Memory B cell (primary cell): ENCODE measurements at places on chromosomes 6 and 20.

- DNase-seq: no peak
Observed at GRCh38 chr20:25037288-25038102, 20.4 kb downstream of the ACSS1 start.

GRCh38 chr6:98627129-98627775, 207.1 kb upstream of the POU3F2 start:
- DNase-seq: no peak

- DNase-seq: no peak
Observed at GRCh38 chr20:56463428-56463827, 5.0 kb upstream of the RTF2 start.

DNA sequence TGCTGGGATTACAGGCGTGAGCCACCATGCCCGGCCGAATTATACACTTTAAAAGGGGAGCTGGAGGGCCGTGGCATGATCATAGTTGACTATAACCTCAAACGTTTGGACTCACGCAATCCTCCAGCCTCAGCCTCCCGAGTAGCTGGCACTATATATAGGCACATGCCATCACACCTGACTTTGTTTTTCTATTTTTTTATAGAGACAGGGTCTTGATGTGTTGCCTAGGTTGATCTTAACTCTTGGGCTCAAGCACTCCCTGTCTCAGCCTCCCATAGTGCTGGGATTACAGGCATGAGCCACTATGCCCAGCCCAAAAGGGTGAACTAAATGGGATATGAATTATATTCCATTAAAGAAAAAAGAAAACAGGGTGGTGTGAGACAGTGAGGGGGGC, 7.8 kb downstream of the PTGIS start:
- no peak for DNase-seq

- DNase-seq: peak; percentile 44
Observed at GRCh38 chr6:166958926-166959861, 2.8 kb upstream of the RNASET2 start.

DNA sequence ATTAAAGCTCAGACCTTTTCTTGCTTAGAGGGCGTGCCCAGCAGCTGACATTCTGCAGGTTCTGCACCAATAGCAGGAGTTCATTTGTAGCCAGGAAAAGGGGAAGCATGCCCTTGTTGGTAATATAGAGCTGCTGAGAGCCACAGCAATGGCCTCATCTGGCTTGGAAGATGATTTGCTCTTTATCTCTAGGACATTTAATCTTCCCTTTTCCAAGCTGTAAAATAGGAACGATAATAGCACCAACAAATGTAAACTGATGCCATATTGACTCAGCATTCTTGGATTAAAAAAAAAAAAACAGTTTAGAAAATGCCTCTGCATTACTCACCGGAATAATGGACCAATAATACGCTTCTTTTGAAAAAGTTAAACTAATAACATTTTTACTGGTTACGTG, 93.4 kb upstream of the SLC2A12 start:
- DNase-seq: no peak

DNA sequence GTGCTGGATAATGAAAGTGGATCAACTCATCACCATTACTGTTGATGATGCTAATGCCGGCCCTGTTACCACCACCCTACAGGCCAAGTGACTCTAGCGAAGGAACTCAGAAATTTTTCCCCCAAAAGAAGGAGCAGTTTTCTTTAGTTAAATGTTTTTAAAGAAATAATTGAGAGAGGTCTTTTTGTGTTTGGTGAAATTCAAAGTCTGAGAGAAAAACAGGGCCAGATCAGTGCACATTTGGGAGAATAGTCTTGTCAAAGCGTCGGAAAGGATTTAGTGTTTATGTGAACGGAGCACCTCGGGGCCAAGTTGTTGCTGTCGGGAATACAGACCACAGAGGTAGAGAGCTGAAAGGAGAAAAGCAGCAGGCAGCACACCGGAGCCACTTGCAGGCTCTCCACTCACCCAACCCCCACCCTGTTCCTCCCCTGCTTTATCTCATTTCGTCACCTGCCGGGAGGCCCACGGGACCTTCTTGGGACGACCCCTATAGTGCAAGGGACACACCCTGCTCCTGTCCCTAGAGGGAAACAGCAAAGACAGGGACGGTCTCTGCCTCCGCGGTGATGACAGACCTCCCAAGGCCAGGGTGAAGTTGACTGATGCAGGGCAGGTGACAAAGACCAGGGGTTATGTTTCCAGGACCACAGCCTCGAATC, 6.8 kb downstream of the TFAP2B start:
- no peak for DNase-seq

DNA sequence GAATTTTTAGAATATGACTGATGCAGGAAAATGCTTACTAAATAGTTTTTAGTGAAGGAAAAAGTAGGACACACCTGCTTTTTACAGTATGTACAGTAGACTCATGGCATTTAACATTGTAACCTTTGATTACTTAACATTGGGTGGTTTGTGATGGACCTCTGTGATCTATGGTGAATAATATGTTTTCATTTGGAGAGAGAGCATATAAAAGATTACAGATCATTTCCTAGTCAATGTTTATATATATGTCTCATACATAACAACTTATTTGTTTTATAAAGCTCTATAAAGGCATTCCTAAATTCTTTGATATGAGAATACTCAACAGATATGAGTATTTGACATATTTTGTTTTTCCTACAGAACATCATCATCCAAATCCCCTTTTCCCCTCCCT, 129.3 kb upstream of the PDE7B start:
- no peak for DNase-seq

DNA sequence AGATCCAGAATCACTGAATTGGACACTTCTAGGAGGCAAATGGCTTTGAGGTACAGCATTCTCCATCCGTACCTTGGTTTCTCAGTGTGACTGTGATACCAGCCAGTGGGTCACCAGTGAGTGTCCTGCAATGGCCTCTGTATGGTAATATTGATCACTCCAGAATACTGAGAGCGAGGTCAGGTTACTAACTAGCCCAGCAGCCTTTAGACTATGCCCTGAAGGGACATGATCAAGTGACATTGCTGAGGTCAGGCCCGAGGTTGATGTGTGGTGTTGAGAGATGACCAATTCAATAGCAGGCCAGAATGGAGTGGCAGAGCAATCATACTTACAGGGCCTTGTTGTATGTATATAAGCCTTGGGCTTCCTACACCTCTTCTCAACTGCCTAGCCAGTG, 476.0 kb downstream of the KHDRBS2 start:
- DNase-seq: no peak

GRCh38 chr6:34414999-34415858, 10.6 kb downstream of the RPS10 start:
- peak; percentile 27 for DNase-seq

DNA sequence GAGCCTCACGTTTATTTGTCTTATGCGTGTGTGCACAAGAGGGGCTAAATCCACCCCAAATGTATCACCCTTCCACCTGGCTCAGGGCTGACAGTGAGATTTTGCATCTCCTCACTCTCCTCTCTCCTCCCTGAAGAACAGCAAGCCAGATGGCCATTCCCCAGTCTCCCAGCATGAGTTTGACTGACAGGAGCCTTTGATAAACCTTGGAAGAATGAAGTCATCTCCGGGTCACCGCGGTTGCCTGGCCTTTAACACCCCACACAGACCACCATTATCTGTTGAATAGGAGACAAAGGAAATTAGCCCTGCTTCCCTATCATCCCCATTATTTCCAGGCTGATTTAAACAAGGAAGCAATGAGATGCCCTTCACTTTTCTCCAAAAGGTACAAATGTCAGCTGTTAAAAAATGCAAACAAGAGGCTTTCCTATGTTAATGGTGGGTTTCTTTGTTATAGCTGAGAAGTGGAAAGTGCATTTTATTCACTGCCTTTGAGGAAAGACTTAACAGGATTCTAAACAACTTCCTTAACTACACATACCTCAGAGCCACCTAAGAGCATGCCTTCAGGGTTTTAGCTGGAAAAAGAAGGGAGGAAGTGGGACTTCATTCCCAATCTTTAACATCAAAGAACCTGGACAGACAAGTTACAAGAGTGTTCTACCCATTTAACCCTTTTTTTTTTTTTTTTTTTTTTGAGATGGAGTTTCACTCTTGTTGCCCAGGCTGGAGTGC, 524.8 kb upstream of the ID4 start:
- DNase-seq: no peak

DNA sequence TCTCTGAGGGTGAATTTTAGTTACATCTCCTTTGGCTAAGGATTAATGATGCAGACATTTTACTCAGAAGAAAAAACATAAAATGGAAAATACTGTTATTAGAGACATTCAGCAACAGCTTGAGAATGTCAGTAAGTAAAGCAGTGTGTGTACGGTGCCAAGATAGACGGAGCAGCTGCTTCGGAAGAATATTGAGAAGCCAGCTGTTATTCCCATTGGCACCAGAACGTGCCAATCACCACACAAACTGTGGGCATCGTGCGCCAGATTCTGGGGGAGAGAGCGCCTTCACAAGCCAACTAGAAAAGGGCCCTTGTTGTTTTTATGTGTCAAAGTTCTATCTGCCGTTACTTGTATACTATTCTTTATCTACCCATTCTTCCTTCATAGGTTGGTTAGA, 163.4 kb downstream of the MTFR2 start:
- DNase-seq: no peak

- DNase-seq: no peak
Observed at GRCh38 chr6:127690092-127690491, 113.1 kb downstream of the C6orf58 start.

- no peak for DNase-seq
Observed at GRCh38 chr6:44278774-44279697, 8.8 kb downstream of the TMEM151B start.

DNA sequence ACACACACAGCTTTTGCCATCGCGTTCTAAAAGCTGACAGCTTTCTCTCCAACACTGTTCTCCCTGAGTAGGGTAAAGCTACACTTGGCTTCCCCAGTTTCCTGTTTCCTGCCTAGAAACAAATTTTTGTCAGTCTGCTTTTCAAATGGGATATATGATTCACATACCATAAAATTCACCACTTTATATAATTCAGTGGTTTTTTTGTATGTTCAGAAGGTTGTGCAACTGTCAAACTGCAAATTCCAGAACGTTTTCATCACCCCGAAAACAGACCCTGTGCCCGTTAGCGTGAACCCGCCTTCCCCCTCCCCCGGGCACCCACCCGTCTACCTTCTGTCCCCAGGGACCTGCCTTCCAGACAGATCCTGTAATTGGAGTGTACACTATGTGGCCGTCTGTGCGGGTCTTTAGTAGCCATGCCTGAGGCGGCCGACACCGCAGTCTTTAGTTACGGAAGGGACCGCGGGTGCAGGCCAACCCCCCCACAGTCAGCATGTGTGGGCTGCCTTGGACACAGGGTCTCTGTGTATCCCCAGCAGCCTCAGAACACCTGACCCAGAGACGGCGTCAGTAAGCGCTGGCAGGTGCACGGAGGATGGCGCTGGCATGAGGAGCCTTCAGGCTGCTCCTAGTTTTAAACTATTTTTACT, 16.6 kb downstream of the HRH3 start:
- no peak for DNase-seq

- DNase-seq: no peak
Observed at GRCh38 chr20:2299301-2299700, 3.5 kb downstream of the TGM3 start.

DNA sequence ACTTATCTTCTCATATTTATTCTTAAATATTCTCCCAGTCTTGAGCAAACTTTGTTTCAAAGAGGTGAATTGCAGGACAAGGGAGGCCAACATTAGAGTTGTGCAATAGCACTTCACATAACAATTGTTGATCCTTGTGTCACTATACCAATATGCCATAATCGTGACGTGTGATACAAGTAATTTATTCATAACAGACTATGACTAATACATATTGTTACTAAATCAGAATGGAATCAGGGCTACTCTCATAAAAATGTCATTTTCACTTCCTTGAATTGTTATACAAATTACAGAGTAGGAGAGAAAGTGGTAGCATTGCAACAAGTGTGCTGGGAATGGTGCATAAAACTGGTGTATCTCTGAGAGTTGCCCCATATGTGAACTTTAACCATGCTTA, 37.2 kb upstream of the PLCB1 start:
- DNase-seq: no peak

- DNase-seq: no peak
Observed at GRCh38 chr6:50198245-50198644, 148.5 kb upstream of the DEFB112 start.

DNA sequence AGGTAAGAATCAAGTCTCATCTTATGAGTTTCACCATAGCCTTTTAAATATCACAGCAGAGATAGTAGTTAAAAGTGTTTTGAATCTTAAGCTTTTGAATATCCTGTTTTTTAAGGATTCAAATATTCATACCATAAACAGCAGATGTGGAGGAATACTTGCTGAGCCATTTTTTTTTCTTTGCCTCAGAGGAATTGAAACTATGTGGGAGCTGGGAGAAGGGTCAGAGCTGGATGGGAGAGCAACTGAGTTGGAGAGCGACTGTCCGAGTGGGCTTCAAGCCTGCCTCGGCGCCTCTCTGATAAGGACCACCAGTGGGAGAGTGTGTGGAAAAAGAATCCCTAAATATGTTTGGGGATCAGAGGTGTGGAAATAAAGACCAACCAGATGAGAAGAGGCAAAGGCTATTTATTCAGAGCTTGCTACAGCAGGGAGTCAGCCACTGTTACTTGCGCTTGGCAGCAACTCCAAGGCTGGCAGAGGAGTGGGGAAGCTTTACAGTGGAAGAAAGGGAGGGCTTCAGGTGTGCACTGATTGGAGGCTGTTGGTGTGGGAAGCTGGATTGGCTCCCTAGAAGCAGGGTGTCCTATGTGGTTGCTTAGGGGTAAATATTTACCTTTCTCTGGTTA, 34.3 kb upstream of the MCUR1 start:
- no peak for DNase-seq
